ENCODE measurements at places on chromosomes 7 and 10. TPM values are rescaled to one million over a fixed set of nuclear protein-coding genes. Genes with fewer than 3 reads are reported as not detected.

The OPN1SW gene
- total RNA-seq: not detected

The KIF20B gene
- total RNA-seq: 4.2 TPM

The PITX3 gene
- not detected for total RNA-seq

The CYP3A4 gene
- total RNA-seq: not detected

The ZCWPW1 gene
- 0.94 TPM for total RNA-seq

The METTL27 gene
- total RNA-seq: 1.1 TPM

The CROT gene
- 13.3 TPM for total RNA-seq

The CLDN3 gene
- not detected for total RNA-seq

The GRID2IP gene
- total RNA-seq: not detected

The CFTR gene
- total RNA-seq: not detected

All from smooth muscle cell of the coronary artery (primary cell).